Smooth muscle cell of trachea (primary cell): ENCODE measurements at places on chromosomes 6 and 20. TPM values are rescaled to one million over a fixed set of nuclear protein-coding genes. Genes with fewer than 3 reads are reported as not detected.

The SFT2D1 gene
- total RNA-seq = 31.8 and 40.1 TPM in 2 replicates

The CDSN gene
- not detected in 2 replicates for total RNA-seq

The ZBTB46 gene
- 9.9 and 17.5 TPM in 2 replicates for total RNA-seq

The SAMD3 gene
- 2.0 and 5.1 TPM in 2 replicates for total RNA-seq

The BPI gene
- total RNA-seq = under 0.01 TPM in 1 of 2 replicates, not detected in the other

The SLC26A8 gene
- under 0.01 and 0.87 TPM in 2 replicates for total RNA-seq

The SLC22A23 gene
- total RNA-seq = 4.7 and 10.3 TPM in 2 replicates

The SNAP25 gene
- 9.6 and 19.5 TPM in 2 replicates for total RNA-seq
